ENCODE measurements at places on chromosomes 4 and X.
A peak's percentile ranks its signal among the peaks of the same experiment; 100 is the strongest.

DNA sequence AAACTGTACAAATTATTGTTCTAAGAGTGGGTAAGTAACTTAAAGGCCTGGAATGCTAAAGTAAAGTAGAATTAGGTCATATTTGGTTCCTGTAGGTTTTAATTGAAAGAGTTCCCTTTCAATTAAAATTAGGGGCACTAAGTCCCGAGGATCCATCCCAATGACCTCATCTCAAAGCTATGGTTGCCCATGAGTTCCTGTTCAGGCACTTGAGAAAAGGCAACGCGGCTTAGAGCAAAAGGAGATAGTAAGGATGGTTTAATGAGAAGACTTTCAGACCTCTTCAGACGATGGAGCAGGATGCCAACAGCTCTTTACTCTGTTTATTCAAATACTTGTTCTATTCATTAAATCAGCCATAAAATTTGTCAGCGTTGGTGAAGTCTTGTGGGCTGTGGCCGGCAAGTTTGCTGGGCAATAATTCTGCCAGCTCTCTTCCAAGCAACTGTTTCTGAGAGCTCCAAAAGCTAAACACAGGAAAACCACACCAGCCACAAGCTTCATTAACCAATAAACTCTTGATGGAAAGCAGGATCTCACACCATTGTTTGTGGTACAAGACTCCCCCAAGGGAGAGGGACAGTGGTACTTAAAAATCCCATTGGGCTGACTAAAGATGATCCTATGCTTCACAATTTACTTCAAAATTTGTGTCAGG, 167.4 kb downstream of the COL4A6 start:
- DNase-seq = no peak

- no peak for DNase-seq
Measured at GRCh38 chr4:35247047-35247446, 997.3 kb downstream of the ARAP2 start.

DNA sequence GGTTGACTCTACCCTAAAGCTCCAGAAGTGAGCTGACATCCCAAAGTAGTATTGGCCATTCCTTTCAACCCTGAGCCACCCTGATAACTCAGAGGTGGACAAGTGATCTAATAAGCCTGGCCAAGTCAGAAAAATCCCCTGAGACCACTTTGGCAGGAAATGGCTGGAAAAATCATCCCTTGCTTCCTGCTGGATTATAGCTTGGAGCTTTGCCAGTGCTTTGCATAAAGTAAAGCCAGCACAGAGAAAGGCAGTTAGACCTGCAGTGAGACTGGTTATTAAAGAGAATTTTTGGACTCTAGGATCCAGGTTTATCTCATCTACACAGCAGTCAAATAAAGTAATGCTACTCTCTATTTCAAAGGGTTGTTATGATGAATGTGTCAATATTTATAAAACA, 6.4 kb downstream of the CXCL3 start:
- no peak for DNase-seq

DNA sequence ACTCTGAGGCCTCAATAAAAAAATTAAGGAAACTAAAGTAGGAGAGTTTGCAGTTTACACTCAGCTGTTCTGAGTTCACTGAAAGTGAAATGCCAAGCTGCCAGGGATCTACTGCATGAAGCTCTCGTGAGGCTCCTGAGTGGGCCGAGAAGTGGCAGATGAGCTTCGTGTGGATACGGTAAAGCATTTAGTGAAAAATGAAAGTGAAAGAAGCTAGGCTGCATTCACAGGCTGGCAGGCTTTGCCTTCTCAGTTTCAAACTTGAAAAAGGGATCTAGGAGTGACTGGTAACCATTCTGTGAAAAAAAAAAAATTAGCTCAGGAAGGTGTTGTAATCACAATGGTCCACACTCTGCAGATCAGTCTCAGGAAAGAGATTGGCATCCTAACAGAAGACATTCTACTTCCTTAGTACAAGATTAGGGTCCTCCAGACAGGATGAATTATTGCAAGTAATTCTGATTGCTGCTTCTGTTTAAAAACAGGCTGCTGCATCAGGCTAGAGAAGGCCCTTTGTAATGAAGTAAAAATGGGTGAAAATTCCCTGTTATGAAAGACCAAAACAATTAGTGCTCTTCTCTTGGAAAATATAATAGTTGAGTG, 679.9 kb downstream of the RPA4 start:
- DNase-seq = peak; percentile 25

Data from right lobe of liver (tissue), 6 donors.